Erythroblast (primary cell): ENCODE measurements at places on chromosomes 2 and 18.

GRCh38 chr18:39460136-39460535, 1894.5 kb upstream of the CELF4 start:
- DNase-seq: no peak

- DNase-seq: no peak
These were observed 183.5 kb upstream of the GCFC2 start for GRCh38 chr2:75894170-75894569.

GRCh38 chr18:55839343-55839742, 251.4 kb upstream of the TCF4 start:
- DNase-seq: no peak

GRCh38 chr2:254241-254640, 9.6 kb downstream of the SH3YL1 start:
- DNase-seq: no peak

DNA sequence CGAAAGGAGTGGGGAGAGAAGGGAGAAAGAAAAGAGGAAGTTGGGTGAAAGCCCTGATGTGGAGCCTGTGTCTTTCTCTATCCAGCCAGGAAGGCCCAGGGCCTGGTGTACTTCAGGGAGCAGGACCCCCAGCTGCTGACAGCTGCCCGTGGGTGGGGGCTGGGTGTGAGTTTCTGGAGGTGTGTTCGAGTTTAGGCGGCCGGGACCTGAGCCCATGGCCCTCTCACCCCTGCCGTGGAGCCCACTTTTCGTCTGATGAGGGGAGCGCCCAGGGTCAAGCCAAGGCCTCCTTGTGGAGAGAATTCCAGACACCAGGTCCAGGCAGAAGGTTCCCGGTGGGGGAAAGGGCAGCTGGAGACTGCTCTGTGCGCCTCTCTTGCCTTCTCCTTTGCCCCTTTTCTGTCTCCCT, 2.2 kb downstream of the SIX3 start:
- no peak for DNase-seq

DNA sequence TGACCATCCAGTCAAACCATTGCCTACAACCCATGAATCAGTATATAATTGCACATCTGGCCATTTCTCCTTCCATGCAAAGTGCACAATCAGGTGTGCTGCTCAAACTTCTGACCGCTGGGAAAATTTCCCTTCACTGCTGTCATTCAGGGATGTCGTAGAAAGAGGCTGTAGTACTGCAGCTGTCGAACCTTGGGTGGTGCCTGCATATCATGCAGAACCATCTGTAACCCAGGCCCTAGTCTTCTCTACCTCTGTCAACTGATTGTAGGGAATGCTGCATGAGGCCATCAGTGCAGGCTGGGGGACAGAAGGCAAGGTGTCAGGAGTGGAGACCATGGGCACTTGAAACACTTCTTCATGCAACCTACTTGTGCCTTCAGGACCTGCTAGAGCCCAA, 267.5 kb downstream of the CALCRL start:
- peak; percentile 42 for DNase-seq

DNA sequence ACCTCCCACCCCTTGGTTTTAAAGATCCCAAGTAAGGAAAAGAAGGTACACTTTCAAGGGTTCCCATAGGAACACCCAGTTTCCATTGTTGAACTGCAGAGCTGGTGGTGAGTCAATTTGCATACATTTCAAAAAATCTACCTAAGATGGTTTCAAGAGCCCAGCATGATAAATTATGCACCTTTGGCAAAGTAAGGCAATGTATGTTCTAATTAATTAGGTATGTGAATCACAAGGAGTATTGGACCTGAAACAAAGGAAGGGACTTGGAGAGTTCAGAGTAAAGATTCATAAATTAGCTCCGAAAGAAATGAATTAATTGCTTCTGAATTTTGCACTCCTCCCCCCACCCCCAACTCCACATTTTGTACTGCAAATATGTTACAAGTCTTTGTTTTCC, 459.7 kb downstream of the LRATD1 start:
- DNase-seq: no peak

- DNase-seq: peak; percentile 44
These were observed 12.2 kb downstream of the WNT10A start for GRCh38 chr2:218892693-218893348.

DNA sequence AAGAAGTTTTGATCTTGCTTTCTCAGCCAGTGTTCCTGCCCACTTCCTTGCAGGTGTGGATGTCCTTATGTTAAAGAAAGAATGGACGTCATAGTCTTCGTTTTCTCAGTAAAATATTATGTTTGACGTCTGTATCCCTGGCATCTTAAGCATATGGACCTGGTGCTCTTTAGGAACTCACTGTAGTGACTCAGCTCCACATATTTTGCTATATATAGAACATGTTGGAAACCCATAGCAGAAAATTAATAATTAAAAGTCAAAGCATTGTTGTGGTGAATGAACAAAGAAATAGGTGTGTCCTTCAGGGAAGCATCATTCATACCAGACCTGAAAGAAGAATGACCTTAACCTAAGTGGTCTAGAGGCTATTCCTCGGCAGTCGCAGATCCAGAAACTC, 196.1 kb downstream of the MCFD2 start:
- no peak for DNase-seq

GRCh38 chr18:79459946-79460480, 64.3 kb downstream of the NFATC1 start:
- DNase-seq: peak; percentile 67

- no peak for DNase-seq
These were observed 73.1 kb downstream of the EIF5B start for GRCh38 chr2:99410276-99410675.

DNA sequence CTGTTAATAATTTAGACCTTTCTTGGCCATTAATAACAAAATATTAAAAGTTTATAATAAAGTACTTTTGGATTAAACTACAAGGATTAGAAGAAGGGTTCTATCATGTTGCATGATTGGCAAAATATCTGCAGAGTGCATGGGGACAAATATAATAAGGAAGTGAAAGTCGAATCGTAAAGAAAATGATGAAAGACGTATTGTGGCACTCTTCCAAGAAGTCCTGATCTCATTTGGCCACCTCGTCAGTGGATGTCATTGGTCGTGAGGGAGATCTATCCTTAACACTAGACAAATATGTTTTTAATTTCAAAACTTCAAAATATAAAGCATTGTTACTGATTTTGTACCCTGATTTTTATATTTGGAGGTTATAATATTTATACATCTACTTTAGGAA, 197.7 kb upstream of the STON1 start:
- peak; percentile 57 for DNase-seq

- DNase-seq: no peak
These were observed 454.0 kb upstream of the HS6ST1 start for GRCh38 chr2:128772671-128773070.

- DNase-seq: no peak
These were observed 1579.3 kb downstream of the SUCLG1 start for GRCh38 chr2:82879803-82880202.

DNA sequence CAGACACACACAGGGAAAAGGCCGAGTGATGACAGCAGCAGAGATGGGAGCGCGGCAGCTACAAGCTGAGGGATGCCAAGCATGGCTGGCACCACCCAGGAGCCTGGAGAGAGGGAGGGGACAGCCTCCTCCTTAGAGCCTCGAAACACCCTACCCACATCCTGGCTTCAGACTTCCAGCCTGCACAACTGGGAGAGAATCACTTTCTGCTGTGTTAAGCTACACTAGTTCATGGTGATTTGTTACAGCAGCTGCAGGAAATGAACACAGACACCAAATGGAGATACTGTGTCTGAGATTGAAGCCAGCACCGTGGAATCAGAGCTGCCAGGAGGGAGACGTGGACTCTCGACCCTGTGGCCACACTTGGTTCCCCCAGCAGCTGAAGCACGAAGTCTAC, 27.5 kb upstream of the FOSL2 start:
- DNase-seq: no peak

- DNase-seq: no peak
These were observed 373.1 kb downstream of the TGIF1 start for GRCh38 chr18:3823073-3823472.

DNA sequence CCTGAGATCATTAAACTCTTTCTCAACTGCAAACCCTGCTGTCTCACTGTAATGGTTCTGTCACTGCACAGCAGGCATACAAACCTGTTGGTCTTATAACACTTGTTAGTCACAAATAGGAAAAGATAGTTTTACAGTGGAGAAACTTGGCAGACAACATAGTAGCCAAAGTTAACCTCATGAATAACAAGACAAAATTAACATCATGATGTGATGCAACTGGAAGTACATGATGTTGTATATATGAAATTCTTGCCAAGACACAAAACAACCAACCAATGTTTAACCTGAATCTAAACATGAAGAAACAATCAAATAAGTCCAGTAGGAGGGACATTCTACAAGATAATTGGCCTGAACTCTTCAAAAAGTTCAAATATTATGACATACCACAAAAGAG, 189.3 kb downstream of the RNF152 start:
- DNase-seq: no peak

- no peak for DNase-seq
These were observed 36.2 kb downstream of the PTPN18 start for GRCh38 chr2:130391872-130392670.

- DNase-seq: no peak
These were observed 143.5 kb downstream of the AQP4 start for GRCh38 chr18:26721854-26722564.

DNA sequence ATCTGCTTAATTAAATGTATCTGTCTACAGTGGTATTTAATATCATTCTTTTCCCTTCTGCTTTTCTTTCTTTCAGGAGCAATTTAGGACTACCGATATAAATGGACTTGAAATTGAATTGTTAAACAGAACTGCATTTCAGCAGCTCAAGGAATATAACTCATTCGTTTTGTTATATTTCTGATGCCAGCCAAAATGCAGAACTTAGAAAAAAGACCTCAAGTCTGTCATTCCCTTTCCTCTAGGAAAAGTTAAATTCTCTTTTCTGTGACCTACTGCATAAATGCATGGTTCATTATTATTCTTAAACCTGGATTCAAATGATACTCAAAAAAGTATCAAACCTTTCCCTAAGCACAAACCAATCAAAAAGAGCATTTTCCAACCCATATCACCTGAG, 21.4 kb downstream of the FTCDNL1 start:
- DNase-seq: no peak

DNA sequence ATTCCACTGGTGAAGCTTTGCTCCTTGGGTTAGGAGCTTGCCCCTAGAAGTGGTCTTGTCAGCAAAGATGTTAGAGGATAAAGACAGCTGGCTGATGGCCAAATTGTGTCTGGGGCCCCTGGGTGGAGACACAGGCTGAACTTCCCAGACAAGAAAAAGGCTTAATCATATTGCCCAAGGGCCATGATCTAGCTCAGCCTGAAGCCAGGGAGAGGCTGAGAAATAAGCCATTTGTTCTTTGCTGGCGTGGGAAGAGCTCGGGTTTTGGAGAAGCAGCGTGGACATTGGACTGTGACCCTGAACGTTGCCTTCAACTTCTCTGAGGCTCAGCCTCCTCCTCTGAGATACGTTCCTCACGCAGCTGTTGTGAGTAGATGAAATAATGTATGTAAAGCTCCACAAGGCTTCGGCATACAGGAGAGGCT, 153.0 kb downstream of the ZFP36L2 start:
- peak; percentile 90 for DNase-seq

- no peak for DNase-seq
These were observed 482.5 kb downstream of the STK39 start for GRCh38 chr2:167764772-167765341.

- DNase-seq: no peak
These were observed 96.4 kb downstream of the MAP3K20 start for GRCh38 chr2:173171924-173172643.

DNA sequence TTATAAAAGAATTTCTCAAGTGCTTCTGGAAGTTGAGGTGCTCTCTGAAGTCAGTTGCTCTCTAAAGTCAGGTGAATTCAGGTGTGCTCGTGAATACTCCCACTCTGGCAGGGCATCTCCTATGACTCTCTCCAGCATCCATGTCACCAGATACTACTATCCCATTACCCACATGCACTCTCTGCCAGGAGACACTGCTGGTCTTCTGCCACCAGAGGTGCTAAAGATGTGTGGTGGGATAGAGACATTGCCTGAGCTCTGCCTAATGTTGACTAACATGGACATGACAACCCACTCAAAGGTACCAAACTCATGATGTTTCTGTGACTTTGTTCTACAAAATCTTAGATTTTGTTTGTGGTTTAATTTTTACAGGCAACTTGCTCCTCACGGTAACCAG, 106.4 kb upstream of the HNRNPA3 start:
- DNase-seq: no peak

- no peak for DNase-seq
These were observed 33.6 kb upstream of the ZBTB7C start for GRCh38 chr18:48442761-48443160.

DNA sequence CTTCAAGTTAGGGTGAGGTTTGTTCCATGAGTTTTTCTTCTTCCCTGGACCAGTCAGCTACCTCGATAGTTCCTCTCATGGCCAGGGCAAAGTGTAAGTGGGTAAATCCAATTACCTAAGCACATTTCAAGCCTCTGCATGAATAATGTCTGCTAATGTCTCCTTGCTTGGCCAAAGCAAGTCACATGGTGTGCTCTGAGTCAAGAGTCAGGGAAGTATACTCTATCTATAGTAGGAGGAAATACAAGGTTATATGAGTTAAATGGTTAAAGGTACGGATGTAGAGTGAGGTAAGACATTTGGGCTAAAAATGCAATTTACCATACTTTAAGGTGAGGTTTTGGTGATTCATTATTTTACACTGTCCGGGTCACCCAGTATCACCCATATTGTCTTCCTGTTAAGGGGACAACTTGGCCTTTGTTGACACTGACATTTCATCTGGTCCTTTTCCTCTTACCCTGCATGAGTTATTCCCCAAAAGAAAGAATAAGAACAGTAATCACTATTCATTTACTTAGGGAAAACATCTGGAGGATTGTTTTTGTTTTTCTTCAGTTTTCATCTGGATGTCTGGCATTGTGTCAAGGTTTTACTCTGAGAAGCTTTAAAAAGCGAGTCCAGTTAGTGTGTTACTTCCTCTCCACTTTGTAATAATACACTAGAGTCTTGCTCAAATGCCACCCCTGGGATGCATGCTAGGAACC, 405.5 kb downstream of the RND3 start:
- no peak for DNase-seq

DNA sequence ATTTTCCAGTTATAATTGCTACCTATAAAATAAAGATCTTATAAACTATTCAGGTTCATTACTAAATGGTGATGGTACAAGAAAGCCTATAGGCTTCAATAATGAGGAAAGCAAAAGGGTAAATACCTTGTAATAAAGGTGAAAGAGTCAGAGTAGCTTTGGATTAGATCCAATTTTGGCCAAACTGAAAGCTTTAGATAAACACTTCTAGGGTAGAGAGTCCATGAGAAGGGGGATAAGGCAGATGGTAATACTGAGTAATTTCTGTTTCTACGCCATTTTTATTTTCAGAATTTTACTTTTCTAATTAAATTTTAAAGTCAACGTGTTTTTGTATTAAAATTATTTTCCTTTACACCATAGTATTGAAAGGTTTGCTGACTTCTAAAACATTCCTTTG, 9.4 kb downstream of the CASP8 start:
- peak; percentile 63 for DNase-seq

GRCh38 chr2:235659767-235660322, 166.0 kb downstream of the AGAP1 start:
- DNase-seq: peak; percentile 69

DNA sequence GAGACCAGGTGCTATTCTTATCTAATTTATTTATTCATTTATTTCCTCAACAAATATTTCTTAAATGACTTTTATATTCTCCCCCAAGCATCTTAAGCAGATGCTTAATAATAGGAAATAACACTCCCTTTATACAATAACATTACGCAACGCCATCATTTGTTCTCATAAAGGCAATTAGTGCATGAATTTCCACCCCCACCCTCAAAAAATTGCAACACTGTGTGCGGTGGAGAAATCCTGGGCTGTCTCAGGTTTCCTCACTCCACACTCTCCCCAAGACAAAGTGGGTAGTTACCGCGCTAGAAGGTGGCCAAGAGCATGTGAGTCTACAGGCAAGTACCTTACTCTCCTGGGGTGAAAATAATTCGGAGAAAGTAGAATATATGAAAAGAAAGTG, 37.0 kb upstream of the CTDP1 start:
- no peak for DNase-seq
